ENCODE measurements at places on chromosomes 5 and 9.
A peak's percentile ranks its signal among the peaks of the same experiment; 100 is the strongest.

DNA sequence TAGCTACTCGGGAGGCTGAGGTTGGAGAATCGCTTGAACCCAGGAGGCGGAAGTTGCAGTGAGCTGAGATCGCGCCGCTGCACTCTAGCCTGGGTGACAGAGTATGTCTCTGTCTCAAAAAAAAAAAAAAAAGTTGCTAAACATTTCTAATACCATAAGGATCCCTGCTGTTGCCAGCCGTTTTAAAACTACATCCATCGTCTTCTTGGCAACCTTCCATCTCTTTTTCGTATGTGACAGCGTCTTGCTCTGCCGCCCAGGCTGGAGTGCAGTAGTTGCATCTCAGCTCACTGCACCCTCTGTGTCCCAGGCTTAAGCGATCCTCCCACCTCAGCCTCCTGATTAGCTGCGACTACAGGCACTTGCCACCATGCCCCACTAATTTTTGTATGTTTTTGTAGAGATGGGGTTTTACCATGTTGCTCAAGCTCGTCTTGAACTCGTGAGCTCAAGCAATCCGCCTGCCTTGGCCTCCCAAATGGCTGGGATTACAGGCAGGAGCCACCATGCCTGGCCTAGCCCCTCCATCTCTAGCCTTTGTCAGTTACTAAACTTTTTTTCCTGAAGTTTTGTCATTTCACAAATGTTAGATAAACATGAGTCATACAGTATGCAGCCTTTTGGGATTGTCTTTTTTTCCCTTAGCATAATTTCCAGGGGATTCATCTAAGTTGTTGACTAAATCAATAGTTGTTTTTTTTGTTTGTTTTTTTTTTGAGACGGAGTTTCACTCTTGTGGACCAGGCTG is 13.5 kb downstream of the NSD1 start:
- DNase-seq, result no peak

- DNase-seq, result no peak
These were observed 109.8 kb upstream of the MVB12B start for GRCh38 chr9:126216826-126217225.

DNA sequence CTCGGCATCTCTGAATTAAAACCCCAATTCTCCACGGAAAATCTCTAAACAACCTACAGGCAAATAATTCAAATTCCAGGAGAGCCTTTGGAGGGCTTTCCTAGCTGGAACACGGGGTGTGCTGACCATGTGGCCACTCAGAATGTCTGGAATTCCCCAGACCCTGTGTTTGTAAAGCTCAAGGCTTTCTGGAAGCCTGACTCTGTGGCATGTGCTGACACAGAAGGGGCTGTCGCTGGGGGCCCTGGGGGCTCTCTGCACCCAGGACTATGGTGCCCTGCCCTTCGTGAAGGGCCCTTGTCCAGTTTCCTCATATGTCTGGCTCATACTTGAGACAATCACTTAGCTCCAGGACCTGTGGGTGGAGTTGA is 29.0 kb upstream of the BOD1 start:
- DNase-seq, result no peak

DNA sequence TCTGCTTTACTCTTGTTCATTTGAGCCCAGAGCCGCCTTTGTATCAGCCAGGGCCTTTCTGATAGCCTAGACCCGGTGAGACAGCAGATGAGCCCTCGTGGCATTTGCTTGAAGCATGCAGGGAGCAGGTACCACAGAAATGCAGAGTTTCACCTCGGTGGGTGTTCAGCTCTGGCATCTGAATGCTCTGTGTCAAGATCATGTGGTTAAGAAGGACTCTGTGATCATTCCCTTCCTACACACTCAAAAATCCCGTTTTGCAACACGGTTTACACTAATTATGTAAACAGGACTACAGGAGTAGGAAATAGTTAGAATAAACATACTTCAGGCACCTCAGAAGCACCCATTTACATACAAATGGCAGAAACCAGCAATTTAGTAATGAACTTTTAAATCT is 67.2 kb downstream of the MVB12B start:
- no peak for DNase-seq

DNA sequence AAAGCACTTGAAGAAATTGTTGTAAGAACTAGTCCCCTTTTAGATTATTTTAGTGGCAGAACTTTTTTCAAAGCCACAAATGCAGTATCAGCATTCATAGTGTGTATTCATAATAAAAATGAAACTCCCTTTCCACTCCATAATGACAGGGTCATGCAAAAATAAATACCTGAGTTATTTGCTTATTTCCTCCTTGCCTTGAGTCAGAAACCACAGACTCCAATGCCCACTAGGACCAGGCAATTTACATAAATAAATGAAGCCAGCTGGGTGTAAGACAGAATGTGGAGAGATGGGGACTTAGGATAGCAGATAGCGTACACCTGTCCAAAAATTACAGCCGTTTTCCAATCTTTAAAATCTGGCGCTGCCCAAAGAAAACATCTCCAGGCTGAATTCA is 417.8 kb downstream of the TMEM161B start:
- no peak for DNase-seq

DNA sequence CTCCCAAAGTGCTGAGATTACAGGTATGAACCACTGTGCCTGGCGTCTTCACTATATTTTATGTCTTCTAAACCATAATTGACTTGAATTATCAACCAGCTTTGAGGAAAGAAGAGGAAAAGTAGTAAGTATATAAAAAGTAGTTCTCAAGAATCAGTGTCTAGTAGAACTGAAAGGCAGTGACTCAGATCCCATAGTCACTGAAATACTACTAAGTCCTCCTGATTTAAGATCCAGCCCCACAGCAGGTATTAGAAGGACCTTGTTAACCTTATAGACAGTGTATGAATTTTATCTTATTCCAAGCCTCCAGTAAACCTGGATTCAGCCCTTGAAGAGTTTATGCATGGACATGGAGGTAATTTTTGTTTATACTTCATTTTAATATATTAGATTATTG is 31.5 kb downstream of the LNPEP start:
- no peak for DNase-seq

DNA sequence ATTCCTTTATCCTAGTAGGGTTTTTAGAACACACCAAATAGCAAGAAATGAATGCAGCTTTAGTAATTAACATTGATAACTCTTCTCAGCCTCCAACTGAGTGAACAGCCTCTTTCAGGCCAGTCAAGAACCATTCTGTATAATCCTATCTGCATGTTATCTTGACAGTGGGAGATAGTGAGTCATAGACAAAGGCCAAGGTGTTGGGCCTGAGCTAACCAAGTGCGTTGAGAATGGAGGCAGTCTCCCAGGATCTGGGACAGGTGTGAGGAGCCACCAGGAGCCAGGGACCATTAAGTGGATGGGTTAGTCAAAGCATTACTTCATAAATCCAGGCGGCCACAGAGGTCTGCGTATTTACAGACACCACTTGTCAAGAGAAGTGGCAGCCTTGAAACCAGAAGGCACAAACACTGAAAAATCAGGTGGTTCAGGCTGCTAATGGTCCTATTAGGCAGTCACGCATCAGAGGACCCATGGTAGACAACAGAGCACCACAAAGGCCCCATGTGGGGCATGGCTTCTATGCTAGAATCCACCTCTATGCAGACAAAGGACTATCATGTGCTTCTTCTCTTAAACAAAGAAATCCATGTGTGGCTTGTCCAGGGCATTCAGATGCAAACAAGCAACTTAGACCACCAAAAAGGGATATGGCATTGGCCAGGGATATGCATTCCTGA is 409.7 kb upstream of the PIK3R1 start:
- no peak for DNase-seq

DNA sequence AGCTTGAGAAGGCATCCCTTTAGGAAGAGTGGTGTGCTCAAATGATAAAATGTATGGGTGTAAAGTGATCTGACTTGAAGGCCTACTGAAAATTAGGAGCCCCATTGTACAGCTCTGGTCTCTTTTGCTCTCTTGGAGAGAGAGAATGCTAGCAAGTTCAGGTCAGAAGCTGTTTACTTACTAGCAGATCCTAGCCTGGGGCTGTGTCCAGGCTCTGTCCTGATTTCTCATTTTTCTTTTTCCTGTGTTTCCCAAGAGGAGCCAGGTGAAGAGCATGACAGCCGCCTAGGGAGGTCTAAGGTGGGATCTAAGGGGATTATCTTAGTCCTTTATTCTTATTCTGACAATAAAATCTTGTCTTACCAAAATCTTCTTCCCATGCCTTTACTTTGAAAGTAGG is 272.8 kb downstream of the NNT start:
- no peak for DNase-seq

DNA sequence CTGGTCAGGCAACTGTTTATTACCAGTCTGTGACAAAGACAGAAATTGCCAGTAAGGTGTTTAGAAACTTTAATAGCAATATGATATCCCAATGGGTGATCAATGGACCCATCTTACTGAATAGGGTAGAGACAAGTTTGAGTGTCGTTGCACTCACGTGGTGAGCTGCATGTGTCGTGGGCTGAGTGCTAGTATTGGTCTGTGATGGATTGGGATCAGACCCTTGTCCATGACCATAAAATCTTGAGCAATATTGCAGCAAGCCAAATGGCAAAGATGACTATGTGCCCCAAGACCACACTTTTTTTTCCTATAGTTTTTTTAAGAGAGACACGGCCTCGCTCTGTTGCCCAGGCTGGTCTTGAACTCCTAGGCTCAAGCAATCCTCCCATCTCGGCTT is 114.5 kb downstream of the PALM2AKAP2 start:
- DNase-seq, result no peak

DNA sequence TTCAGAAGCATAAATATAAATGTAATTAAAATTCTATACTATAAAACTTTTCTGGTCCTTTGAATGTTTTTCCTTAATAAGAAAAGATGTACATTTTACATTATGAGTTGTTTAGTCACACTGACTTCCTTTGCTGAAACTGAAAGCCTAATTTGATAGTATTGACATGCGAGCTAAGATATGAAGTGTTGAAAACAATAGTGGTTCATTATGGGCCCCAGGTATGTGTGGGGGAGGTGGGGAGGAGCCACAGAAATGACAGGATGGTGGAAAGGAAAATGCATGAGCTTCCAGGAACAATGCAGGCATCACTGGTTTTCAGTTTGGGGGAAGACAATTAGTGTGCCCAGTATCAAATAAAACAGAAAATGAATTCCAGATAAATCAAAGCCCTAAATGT is 35.4 kb upstream of the RLN1 start:
- DNase-seq, result no peak

- DNase-seq, result no peak
These were observed 11.1 kb upstream of the MED27 start for GRCh38 chr9:132090771-132091170.

DNA sequence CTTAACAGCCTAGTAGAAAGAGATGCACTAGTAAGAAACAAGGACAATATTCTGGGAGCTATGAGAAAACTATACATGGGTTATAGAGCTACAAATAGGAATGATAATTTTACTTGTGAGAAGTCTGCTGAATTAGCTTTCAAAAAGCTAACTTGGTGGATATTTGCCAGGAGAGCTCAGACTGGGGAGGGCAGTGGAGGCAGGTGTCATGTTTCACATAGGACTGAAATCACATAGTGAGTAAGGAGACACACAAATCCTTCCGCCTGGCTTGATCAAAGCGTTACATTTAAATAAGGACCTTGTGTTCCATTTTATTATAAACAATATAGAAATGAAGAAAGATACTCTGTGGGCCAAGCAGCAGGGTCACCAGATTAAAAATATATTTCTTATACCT is 235.0 kb downstream of the ISL1 start:
- DNase-seq, result peak; percentile 63

- no peak for DNase-seq
These were observed 6.0 kb downstream of the TMOD1 start for GRCh38 chr9:97507428-97507984.

- DNase-seq, result no peak
These were observed 24.8 kb upstream of the AFAP1L1 start for GRCh38 chr5:149246906-149247305.

- DNase-seq, result no peak
These were observed 69.1 kb downstream of the C9orf85 start for GRCh38 chr9:71980266-71981190.

DNA sequence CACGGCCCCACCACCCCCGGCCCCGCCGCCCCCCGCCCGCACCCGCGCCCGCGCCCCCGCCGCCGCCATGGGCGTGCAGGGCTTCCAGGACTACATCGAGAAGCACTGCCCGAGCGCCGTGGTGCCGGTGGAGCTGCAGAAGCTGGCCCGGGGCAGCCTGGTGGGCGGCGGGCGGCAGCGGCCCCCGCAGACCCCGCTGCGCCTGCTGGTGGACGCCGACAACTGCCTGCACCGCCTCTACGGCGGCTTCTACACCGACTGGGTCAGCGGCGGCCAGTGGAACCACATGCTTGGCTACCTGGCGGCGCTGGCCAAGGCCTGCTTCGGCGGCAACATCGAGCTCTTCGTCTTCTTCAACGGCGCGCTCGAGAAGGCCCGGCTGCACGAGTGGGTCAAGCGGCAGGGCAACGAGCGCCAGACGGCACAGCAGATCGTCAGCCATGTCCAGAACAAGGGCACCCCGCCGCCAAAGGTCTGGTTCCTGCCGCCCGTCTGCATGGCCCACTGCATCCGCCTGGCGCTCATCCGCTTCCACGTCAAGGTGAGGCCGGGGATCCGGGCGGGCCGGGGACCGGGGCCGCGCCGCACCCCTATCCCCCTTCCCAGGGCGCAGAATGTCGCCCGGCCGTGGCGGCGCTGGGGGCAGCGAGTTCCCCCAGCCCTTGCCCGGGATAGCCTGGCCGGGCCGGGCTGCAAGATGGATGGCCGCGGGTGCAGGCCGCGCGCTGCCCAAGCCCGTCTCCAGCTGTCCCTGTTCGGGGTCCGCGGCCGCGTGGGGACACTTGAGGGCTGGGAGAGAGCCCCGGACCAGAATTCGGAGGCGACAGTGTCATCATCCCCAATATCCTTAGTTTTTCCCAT is 594 bp downstream of the FAM120A start:
- peak; percentile 36 for DNase-seq

Data from NCI-H2171 treated with DMSO at 0.1 percent for 48 hours (cell line).